Naive B cell (primary cell): ENCODE measurements at places on chromosomes 4 and X.

DNA sequence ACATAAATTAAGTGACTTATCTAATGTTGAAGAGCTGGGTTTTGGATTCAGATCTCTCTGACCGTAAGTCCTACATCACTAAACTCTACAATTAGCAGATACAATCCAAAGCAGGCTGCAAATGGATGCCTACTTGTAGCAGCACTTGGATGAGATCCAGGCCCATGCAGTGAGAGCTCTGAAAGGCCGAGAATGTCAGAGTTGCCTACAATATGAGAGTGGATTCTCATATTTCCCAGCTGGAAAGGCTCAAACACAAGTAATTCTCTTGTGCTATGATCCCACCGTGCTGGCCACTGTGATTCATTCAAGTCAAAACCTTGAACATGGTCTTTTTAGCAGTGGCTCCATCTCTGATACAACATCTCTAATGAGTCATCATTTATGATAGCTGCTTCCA lies 125.4 kb upstream of the CHRDL1 start:
- DNase-seq, result no peak

GRCh38 chrX:15953801-15954200 lies 99.2 kb upstream of the AP1S2 start:
- DNase-seq, result no peak

DNA sequence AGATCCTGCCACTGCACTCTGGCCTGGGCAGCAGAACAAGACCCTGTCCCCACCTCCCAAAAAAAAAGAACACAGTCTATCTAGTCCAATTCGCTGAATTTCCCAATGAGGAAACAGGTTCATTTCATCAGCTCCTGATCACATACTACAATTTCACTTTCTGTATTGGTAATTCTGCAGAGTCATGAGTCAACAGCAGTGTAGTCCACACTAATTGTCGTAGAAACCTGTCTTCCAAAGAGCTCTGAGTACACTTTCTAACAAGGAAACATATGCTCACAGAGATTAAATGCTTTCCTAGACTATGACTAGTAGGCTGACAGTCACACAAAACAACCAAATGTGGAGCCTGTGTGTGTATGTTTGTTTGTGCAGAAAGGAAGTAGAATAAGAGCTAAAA lies 91.9 kb downstream of the GPC4 start:
- DNase-seq, result no peak

DNA sequence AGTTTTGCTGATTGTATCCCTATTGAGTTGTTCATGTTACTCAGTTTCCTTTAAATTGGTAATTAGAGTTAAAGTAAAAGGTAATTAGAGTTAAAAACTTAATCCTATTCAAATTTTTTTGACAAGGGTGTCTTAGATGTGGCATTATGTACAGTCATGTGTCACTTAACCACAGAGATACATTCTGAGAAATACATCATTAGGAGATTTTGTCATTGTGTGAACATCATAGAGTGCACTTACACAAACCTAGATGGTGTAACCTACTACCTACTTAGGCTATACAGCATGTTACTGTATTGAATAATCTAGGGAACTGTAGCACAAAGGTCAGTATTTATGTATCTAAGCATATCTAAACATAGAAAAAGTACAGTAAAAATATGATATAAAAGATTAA lies 39.2 kb downstream of the BEX3 start:
- no peak for DNase-seq

- no peak for DNase-seq
These were observed 336.2 kb downstream of the ZNF674 start for GRCh38 chrX:46209037-46209436.

DNA sequence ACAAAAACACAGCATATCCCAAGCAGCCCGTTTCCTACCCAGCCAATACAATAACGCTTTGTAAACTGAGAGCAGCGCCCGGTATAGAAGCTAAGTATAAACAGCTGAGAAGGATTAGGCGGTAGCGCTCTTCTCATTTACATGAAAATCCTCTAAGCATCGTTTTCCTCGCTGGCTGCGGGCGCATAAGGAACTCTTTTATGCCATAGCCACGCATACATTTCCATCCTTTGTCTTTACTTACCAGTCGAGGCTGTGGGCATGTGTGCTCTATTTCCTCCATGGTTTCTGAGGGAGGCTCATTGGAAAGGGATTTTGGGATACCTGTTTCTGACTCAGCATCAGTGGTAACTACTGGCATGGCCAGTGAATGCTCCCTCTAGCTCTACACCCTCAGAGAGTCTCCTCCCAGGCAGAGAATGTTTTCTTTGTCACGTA lies 383 bp downstream of the PCYT1B start:
- DNase-seq, result no peak

- no peak for DNase-seq
These were observed 17.6 kb upstream of the CC2D2A start for GRCh38 chr4:15451866-15452765.

- no peak for DNase-seq
These were observed 449.7 kb upstream of the KLHL4 start for GRCh38 chrX:87067795-87068369.

DNA sequence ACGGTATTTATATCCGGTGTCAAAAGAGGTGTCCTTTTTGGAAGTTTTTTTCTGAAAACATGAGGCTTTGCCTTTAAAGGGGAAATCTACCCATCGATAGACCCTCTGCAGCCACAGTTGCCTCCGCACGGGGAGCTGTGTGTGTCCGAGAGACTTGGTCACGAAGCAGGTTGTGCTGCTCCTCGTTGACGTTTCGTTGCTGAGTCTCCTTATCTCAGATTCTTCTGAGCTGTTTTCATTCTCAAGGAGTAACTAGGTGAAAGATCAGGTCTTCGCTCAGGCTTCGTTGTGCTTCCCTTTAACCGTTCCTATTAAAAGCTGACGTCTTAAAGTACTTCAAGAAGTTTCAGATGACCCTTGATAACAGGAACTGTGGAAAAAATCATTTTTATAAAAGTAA lies 23.8 kb downstream of the TRMT44 start:
- no peak for DNase-seq

GRCh38 chr4:1600811-1601532 lies 83.1 kb downstream of the FAM53A start:
- no peak for DNase-seq
